ENCODE measurements at places on chromosomes 7 and 10. TPM values are rescaled to one million over a fixed set of nuclear protein-coding genes. Genes with fewer than 3 reads are reported as not detected.

- H3K4me1 ChIP-seq: peaks cover 29% of the 10 kb centered on the region
- DNase-seq: no peak
- peaks cover 2% of the 10 kb centered on the region for H3K27me3 ChIP-seq
- H3K4me3 ChIP-seq: no peak overlapping the region
These were observed 30.0 kb downstream of the HIPK2 start for GRCh38 chr7:139747662-139748372.

- peaks cover 29% of the 10 kb centered on the region for H3K4me1 ChIP-seq
- H3K27ac ChIP-seq: no peak overlapping the region
- peak overlapping the region; percentile 11 for H3K4me3 ChIP-seq
- no peak for DNase-seq
- H3K27me3 ChIP-seq: peaks cover 7% of the 10 kb centered on the region
- H3K36me3 ChIP-seq: peaks cover 1% of the 10 kb centered on the region
These were observed 4.5 kb downstream of the SAP25 start for GRCh38 chr7:100568896-100569844.

DNA sequence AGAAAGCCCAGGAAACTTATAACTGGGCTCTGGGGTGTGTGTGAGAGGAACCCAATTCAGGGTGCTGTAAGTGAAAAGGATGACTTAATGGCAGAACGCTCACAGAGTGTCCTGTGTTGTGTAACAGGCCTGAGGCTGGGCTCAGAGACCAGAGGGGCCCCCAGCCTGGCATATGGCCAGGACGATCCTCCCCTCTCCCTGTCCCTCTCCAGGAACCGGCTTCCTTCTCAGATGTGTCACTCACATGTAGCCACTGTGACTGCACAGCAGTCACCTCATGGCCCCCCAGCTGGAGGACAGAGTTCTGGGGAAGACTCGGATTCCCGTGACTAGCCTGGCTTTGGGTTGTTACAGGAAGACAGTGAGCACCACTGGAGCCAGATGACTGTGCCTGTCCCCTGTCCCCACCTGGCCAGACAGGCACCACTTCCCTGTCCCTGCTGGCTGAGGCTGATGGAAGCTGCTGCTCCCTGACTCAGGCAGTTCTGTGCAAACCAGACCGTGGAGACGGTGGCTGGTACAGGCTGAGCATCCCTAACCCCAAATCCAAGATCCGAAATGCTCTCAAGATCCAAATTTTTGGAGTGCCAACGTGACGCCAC lies 220.5 kb downstream of the MLLT10 start:
- H3K27ac ChIP-seq: no peak overlapping the region
- no peaks in the 10 kb centered on the region for H3K27me3 ChIP-seq
- DNase-seq: no peak
- peaks cover 5% of the 10 kb centered on the region for H3K36me3 ChIP-seq
- no peaks in the 10 kb centered on the region for H3K4me1 ChIP-seq
- H3K4me3 ChIP-seq: no peak overlapping the region

DNA sequence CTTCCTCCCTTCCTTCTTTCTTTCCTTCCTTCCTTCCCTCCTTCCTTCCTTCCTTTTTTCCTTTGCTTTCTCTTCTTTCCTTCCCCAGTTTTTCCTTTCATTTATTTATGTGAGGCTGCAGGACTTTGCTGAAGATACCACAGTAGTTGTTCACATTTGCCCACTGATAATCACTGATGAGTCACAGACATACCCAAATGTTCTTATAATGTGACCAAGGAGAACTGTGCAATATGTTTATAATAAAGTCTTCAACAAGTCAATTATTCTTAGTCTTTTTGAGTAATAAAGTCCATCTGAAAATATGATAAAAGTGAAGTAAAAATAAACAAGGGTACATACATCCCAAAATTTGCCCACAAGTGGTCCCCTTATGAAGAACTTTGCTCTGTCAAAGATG lies 159.7 kb downstream of the GNAI1 start:
- H3K27me3 ChIP-seq: peaks cover 2% of the 10 kb centered on the region
- no peaks in the 10 kb centered on the region for H3K36me3 ChIP-seq
- H3K27ac ChIP-seq: no peak overlapping the region
- H3K4me3 ChIP-seq: no peak overlapping the region

GRCh38 chr10:73801253-73801590 lies 10.2 kb downstream of the NDST2 start:
- no peak overlapping the region for H3K27ac ChIP-seq
- peaks cover 21% of the 10 kb centered on the region for H3K4me1 ChIP-seq
- no peaks in the 10 kb centered on the region for H3K27me3 ChIP-seq
- H3K36me3 ChIP-seq: peaks cover 54% of the 10 kb centered on the region

GRCh38 chr10:74825371-74826141 lies 844 bp upstream of the KAT6B start:
- peak; percentile 56 for DNase-seq
- H3K4me1 ChIP-seq: peaks cover 45% of the 10 kb centered on the region
- no peaks in the 10 kb centered on the region for H3K27me3 ChIP-seq
- H3K4me3 ChIP-seq: peak overlapping the region; percentile 88
- peak overlapping the region; percentile 95 for H3K27ac ChIP-seq

DNA sequence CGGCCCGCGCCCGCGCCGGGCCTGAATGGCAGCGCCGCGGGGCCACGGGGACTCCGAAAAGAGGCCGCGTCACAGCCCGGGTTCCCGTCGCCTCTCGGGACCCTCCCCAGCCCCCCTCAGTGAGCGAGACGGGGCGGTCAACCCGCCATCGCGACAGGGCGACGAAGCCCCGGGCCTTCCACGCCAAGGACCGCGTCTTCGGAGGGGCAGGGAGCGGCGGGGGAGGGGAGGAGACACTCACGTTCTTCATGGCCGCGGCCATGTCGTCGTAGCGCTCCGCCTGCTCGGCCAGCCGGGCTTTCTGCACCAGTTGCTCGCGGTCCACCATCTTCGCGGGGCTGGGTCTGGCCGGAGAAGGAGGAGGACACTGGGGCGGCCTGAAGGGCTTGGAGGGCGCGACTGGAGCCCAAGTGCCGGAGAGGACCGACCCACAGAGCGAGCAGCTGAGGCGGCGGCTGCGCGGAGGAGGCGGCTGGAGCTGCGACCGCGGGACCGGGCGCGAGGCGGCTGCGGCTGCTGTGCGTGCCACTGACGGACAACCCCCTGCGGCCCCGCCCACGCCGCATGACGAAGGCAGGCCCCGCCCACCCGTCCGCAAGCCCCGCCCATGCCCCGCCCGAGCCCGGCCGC lies at the start of gene YWHAG:
TSS of gene YWHAG (minus strand) at position 511 of the 630 bp plus-strand sequence. CDS start at position 328, 183 bp downstream.
- H3K27me3 ChIP-seq: no peaks in the 10 kb centered on the region
- DNase-seq: peak; percentile 82

GRCh38 chr10:123512901-123513775 lies 153.0 kb upstream of the GPR26 start:
- H3K4me1 ChIP-seq: no peaks in the 10 kb centered on the region
- H3K27me3 ChIP-seq: peaks cover 1% of the 10 kb centered on the region
- H3K4me3 ChIP-seq: no peak overlapping the region
- no peak overlapping the region for H3K27ac ChIP-seq
- no peak for DNase-seq
- no peaks in the 10 kb centered on the region for H3K36me3 ChIP-seq

CPA2 gene
- total RNA-seq: not detected

CCDC3 gene
- total RNA-seq: not detected

C10orf53 gene
- total RNA-seq: not detected

Data from activated T-helper 1 cell treated with anti-CD3 and anti-CD28 coated beads, Interleukin-12 subunit alpha, Interleukin-12 subunit beta, Interleukin-2, Interleukin-4 antibody, amounts not matched to agents 30 ng/mL and 10 ng/mL and 1 ng/mL, durations not matched to agents 14 hours and 24 hours and 36 hours (primary cell).